Heart right ventricle (tissue), 16 donors: ENCODE measurements at places on chromosomes 3 and 15. TPM values are rescaled to one million over a fixed set of nuclear protein-coding genes. Genes with fewer than 3 reads are reported as not detected.
A peak's percentile ranks its signal among the peaks of the same experiment; 100 is the strongest.

GRCh38 chr3:181700168-181701087, 11.3 kb upstream of the SOX2 start:
- peak; percentile 65 for DNase-seq

DNA sequence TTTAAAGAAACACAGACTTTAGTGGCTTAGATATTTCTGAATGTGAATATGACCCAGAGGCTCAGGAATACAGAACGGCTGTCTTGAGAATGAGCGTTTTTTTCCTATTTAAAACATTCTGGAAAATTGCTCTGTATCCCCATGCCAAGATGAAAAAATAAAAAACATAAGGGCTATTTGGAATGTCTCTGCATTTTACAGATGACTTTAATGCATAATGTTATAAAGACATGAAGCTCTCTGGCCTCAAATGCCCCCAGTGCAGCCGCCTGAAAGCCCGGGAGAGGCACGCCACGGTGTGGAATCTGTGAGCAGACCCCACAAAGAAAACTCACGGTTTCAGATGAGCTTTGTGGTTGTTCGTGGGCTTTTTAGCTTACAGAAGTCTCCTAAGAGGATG, 322.5 kb upstream of the ICE2 start:
- no peak for DNase-seq

- no peak for DNase-seq
These were observed 42.1 kb downstream of the PPCDC start for GRCh38 chr15:75065467-75065850.

- DNase-seq: no peak
These were observed 256.0 kb downstream of the ULK4 start for GRCh38 chr3:41705893-41706292.

DNA sequence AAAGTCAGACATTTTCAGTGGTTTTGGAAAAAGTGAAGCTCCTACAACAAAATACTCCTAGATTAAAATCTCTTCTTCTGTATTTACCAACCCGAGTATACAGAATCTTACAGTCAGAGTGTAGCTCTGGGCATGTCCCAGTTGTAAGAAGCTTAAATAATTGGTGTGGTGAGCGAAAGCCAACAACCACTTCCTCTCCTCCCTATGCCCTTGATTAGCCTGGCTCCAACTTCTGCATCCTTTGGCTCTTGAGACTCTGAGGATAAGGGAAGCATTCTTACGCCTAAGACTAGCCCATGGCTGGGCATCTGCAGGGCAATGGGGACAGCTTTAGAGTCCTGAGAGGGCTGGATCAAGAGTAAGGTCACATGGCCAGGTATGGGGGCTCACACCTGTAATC, 25.5 kb downstream of the RFT1 start:
- no peak for DNase-seq

GRCh38 chr3:13598201-13598600, 49.3 kb downstream of the FBLN2 start:
- DNase-seq: no peak

LMOD3 gene
- 28.6 TPM for polyA plus RNA-seq

PRSS50 gene
- polyA plus RNA-seq: 0.88 TPM
